T-cell (primary cell): ENCODE measurements at places on chromosomes 16 and 17. TPM values are rescaled to one million over a fixed set of nuclear protein-coding genes. Genes with fewer than 3 reads are reported as not detected.

- DNase-seq, result no peak
Observed at GRCh38 chr17:73348018-73348828, 36.4 kb upstream of the CDC42EP4 start.

DNA sequence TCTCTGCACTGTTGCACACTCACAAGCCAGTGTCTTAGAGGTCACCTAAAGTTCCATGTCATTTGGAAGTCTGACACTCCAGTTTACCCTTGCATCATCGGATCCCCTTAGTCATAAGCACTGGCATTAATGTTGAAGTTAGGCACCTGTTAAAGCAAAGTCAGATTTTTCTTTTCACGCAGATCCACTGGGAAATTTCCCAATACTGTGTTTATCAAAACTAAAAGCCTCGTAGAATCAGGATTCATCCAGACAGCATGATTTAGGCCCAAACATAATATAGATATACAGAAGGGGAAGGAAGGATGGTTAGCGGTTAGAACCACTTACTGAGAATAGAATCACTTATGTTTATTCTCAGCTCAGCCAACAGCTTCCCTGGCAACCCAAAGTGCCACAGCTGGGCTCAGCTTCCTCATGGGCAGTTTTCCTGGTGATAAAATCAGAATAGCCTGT is 30.1 kb upstream of the HAPSTR1 start:
- DNase-seq, result no peak

- DNase-seq, result no peak
Observed at GRCh38 chr17:8159459-8160223, 3.1 kb downstream of the VAMP2 start.

DNA sequence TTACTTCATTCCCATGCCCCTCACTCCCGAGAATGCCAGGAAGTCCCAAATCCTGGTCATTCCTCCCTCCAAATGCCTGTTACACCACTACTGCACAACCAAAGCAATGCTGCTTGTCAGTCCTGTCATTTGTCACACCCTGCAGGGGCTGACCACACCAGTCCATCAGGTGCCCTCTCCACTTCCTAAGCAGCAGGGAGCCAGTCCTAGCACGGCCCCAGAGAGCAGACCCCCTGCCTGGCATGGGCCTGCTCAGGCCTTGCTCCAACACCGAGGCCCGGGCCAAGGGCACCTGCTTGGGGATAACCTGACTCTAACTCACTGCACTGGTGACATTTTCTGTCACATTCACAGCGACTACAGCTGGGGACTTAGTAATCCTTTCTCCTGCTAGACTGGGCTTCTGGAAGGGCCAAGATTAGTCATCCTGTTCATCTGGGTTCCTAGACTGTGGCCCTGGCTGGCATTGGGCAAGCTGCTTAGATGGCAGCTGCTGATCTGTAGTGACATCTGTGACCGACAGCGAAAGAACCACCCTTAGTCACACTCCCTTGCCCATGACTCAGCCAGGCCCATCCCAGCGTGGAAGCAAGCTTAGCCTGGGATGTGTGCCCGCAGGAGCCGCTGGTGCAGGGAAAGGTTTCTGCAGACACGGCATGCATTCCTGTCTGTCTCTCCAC is 5.4 kb downstream of the ALYREF start:
- no peak for DNase-seq

DNA sequence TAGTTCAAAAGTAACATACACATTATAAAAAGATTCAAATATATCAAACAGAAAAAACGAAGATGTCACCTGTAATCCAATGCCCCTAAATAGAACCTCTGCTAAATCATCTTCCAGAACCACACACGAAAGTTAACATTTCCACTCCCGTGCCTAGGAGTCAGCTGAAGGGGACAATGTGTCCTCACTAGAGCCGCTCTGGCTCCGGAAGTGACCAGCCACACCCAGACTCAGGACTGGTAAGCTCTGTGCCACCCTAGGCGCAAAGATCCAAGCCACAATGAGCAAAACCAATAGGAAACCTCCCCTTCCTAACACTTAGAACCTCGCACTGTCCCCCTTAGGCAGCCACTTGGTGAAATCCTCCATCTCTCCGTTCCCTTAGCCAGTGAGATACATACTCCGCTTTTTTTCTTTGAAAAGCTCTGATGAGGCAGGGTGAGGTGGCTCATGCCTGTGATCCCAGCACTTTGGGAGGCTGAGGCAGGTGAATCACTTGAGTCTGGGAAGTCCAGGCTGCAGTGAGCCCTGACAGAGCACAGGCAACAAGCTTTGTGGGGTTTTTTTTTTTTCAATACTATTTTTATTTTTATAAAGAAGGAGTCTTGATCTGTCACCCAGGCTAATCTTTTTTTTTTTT is 11.8 kb downstream of the CTRB1 start:
- DNase-seq, result no peak

KRTAP17-1 gene
- total RNA-seq, result not detected

MAPT gene
- total RNA-seq, result 1.8 TPM

KRTAP9-8 gene
- not detected for total RNA-seq

ARL5C gene
- total RNA-seq, result not detected

PIRT gene
- not detected for total RNA-seq

- DNase-seq, result no peak
Observed at GRCh38 chr16:5665834-5666233, 568.2 kb upstream of the EEF2KMT start.

GRCh38 chr17:2075336-2076086 is 20.6 kb downstream of the HIC1 start:
- DNase-seq, result no peak

- DNase-seq, result no peak
Observed at GRCh38 chr17:43614561-43614960, 47.2 kb downstream of the MEOX1 start.

DNA sequence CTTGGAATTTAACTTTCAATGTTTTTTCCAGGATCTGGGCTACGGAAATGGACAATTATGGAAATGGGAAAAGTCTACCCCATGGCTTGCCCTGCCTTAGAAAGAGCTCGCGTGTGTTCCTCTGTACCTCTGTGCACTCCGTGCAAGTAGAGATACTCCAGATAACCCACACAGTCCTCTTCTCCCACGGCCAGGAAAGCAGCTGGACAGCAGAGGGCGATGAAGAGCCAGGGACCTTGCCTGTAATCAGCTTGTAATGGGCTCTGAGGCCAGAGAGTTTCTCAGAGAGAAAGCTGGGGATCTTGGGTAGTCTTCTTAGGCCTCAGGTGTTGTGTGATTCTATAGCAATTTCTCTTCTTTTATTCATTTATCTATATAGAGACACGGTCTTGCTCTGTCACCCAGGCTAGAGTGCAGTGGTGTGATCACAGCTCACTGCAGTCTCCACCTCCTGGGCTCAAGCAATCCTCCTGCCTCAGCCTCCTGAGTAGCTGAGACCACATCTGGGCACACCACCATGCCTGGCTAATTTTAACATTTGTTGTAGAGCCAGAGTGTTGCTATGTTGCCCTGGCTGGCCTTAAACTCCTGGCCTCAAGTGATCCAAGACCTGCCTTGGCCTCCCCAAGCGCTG is 2.4 kb upstream of the SOCS7 start:
- DNase-seq, result peak; percentile 89

CCP110 gene
- 12.3 TPM for total RNA-seq

KRTAP1-5 gene
- not detected for total RNA-seq

DNA sequence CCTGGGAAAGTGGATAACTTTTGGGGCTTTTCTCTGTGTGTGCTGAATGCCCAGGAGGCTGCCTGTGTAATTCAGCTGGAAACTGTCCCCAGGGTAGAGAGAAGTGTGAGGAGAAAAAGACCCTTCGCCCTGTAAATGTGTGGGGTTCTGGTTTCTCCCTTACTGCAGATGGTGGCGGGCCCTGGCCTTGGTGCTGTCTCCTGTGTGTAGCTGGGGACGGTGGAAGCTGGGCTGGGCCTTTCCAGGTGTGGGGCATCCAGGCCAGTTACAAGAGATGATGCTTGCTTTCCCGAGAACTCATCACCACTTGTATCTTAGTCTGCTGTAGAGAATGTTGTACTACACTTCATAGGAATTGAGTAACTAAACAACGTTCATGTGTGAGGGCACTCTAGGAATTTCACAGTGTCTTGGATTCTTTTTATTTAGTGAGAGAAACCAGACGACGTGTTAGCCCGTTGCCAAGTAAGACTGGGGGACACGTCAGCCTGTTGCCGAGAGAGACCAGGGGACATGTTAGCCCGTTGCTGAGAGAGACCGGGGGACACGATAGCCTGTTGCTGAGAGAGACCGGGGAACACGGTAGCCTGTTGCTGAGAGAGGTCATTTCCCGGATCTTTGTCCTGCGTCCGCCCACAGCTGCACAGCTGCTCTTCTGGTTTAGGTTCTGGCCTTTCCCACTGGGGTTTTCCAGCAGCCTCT is 43.1 kb downstream of the TBCD start:
- DNase-seq, result no peak

CCDC200 gene
- not detected for total RNA-seq

- no peak for DNase-seq
Observed at GRCh38 chr16:13307255-13307654, 405.9 kb downstream of the SHISA9 start.

ANKRD40CL gene
- not detected for total RNA-seq

GRCh38 chr17:68033636-68034451 is 1.7 kb upstream of the KPNA2 start:
- DNase-seq, result no peak

DNA sequence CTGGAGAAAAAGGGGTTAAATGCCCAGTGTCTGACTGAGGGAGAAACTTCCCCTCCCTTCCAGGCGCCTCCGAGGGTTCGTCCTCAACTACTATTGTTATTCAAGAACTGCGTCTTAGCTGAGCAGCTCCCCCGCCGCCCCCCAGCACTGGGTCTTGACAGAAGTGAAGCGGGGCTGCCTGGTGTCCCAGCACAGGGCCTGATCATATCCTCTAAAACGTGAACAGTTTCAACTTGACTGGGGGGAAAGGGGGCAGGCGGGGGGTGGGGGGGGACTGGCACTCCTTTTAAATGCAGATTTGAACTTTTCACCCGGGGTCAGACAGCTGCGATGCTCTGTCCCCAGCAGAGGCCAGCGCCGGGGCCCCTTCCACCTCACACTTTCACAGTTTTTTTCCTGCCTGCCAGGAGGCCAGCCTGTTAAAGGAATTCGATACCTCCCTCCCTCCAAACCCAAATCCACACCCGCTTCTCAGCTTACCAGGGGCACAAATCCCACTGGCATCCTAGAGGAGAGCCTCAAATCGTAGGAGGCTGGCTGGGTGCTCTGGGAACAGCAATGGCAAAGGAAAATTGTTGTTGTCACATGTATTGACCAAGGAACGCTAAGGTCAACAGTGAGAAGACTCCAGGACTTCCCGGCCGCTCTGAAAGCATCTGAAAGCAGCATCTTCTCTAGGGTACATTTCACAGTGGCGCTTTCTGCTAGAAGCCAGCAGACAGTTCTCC is 14.5 kb downstream of the ZFHX3 start:
- DNase-seq, result no peak

SMTNL2 gene
- not detected for total RNA-seq

GPR179 gene
- total RNA-seq, result 0.03 TPM

- no peak for DNase-seq
Observed at GRCh38 chr16:67541391-67542263, 13.0 kb downstream of the RIPOR1 start.

- DNase-seq, result no peak
Observed at GRCh38 chr17:83062818-83063671, 16.4 kb upstream of the METRNL start.

DNA sequence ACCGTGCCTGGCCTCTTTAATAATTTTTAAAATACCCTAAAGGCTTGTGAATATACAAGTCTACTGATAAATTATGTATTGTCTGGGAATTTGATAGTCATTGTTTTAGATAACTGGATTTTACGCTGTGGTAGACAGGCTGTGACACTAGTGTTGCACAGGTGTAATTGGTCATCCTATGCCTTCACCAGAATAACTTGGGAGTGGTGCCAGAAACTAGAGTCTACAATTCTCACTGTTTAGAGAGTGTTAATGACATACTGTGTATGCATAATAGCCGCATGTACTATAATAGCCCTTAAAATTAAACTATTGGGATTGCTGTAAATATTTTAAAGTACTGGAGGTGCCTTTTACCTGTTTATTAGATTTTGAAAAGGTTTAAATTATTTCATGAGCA is 11.4 kb downstream of the CNEP1R1 start:
- no peak for DNase-seq

KRT34 gene
- not detected for total RNA-seq

DNA sequence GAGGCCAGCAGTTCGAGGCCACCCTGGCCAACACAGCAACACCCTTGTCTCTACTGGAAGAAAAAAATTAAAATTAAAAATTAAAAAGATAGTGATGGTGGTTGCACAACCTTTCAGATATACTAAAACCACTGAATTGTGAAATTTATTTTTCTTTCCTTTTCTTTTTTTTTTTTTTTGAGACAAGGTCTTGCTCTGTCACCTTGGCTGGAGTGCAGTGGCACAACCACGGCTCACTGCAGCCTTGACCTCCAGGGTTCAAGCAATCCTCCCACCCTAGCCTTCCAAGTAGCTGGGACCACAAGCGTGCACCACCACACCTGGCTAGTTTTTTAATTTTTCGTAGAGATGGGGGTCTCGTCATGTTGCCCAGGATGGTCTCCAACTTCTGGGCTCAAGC is 254.4 kb downstream of the SLC39A11 start:
- DNase-seq, result no peak

DNA sequence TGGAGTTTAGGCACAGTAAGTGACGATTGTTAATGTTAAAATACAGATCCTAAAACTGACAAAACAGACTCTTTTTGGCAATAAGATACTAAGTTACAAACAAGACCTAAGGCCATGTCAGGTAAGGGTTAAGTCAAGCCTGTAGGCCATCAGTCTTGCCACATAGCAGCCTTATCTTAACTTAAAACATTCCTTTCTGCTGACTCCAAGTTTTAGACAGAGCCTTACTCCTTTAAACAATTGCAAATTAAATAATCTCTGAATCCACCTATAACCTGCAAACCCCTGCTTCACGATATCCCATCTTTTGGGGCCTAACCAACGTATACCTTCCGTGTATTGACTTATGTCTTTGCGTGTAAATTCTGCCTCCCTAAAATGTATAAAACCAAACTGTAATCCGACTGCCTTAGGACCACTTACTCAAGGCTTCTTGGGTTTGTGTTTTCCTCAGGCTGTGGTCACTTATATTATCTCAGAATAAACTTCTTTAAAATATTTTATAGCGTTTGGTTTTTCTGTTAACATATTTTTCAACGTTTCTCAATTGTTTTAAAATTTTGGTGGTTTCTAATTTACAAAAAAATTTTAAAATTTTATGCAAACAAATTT is 64.4 kb downstream of the EFCAB5 start:
- no peak for DNase-seq

RAPGEFL1 gene
- total RNA-seq, result 6.2 TPM

DNA sequence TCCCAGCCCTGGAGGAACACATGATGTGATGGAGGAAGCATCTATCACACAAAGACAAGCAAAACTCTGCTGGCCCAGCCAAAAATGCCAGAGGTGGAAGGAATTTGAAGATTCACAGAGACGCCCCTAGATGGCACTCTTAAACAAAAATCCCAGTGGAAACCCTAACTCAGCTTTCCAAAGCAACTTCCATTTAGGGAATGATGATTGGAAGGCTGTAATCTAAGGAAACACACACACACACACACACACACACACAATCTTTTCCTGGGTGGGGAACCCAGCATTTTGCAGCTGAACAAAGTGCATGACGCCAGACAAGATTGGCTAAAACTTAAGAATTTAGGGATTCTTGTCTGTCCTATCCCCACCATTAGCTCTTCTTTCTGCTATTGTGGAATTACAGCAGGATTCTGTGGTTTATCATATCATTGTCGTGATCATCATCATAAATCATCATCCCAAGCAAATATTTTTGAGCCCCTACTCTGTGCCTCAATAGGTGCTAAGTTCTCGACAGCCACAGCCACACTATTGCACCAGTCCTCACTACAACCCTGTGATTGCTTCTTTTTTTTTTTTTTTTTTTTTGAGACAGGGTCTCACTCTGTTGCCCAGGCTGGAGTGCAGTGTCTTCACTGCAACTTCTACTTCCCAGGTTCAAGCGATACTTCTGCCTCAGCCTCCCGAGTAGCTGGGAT is 1.6 kb upstream of the LDAF1 start:
- DNase-seq, result no peak

EFCAB13 gene
- total RNA-seq, result 13.8 TPM

ARHGAP23 gene
- 0.88 TPM for total RNA-seq
